ENCODE measurements at places on chromosomes 5 and 9. TPM values are rescaled to one million over a fixed set of nuclear protein-coding genes. Genes with fewer than 3 reads are reported as not detected.

GRCh38 chr9:3385871-3386270, 139.9 kb downstream of the RFX3 start:
- no peak overlapping the region for H3K4me3 ChIP-seq
- no peak for DNase-seq
- H3K36me3 ChIP-seq: no peaks in the 10 kb centered on the region
- no peak overlapping the region for H3K27ac ChIP-seq
- H3K27me3 ChIP-seq: no peaks in the 10 kb centered on the region

GRCh38 chr9:124820698-124821623, 32.3 kb upstream of the WDR38 start:
- no peaks in the 10 kb centered on the region for H3K4me1 ChIP-seq
- no peak overlapping the region for H3K27ac ChIP-seq
- H3K36me3 ChIP-seq: no peaks in the 10 kb centered on the region
- no peak for DNase-seq

DNA sequence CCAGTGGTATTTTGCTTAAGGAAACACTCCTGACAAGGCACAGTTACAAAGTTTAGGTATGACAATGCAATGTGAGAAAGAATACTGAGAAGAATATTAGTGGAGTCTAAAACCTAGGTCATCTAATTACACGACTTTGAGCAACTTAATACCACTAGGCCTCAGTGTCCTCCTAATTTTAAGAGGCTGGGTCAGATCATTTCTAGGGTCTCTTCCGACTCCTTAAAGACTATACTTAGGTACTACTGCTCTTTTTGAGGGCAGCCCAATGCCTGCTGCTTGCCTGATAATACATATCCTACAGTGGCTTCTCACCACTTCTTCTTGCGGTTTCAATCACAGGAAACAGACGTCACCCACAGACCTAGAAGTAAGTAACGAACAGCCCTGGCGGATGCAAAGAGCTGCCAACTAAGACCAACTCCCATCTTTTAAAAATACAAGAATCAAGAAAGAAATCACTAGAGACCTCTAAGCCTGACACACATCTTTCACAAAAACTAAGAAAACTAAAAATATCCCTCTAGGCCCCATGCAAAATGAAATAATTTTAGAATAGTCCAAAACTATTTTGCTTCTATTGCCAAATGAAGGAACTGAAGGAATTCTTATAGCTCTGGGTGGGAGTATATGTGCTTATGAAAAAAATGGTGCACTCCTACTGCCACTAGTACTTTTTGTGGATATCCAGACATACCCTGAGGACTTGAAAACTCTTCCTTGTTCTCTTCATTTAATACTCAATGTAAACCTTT, 13.1 kb downstream of the DIAPH1 start:
- no peaks in the 10 kb centered on the region for H3K36me3 ChIP-seq
- H3K27ac ChIP-seq: peak overlapping the region; percentile 72
- no peaks in the 10 kb centered on the region for H3K27me3 ChIP-seq
- peaks cover 87% of the 10 kb centered on the region for H3K4me1 ChIP-seq
- H3K4me3 ChIP-seq: peak overlapping the region; percentile 37

The INSYN2B gene
- not detected for total RNA-seq

The ELAVL2 gene
- total RNA-seq: not detected
